ENCODE measurements at places on chromosomes 1 and 21.

GRCh38 chr1:230907472-230908205 lies 39.3 kb upstream of the C1orf198 start:
- no peak for DNase-seq

DNA sequence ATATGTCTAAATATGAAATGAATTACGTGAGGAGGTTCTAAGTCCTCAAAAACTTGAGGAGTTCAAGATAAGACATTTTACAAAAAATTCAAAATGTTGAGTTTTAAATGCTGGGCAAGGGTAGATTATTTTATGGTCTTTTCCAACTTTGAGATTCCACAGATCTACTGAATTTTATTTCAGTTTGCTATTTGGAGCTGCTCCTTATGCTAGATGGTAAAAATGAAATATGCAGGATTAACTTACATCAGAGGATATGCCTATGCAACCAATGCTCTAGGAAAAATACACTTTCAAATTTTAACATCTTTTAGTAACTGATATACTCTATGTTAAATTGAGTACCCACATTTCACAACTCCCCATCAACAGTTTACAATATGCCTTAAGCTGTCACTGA lies 83.1 kb downstream of the SCMH1 start:
- DNase-seq, result no peak

- no peak for DNase-seq
Measured at GRCh38 chr21:42061195-42061985, 9.7 kb upstream of the UMODL1 start.

DNA sequence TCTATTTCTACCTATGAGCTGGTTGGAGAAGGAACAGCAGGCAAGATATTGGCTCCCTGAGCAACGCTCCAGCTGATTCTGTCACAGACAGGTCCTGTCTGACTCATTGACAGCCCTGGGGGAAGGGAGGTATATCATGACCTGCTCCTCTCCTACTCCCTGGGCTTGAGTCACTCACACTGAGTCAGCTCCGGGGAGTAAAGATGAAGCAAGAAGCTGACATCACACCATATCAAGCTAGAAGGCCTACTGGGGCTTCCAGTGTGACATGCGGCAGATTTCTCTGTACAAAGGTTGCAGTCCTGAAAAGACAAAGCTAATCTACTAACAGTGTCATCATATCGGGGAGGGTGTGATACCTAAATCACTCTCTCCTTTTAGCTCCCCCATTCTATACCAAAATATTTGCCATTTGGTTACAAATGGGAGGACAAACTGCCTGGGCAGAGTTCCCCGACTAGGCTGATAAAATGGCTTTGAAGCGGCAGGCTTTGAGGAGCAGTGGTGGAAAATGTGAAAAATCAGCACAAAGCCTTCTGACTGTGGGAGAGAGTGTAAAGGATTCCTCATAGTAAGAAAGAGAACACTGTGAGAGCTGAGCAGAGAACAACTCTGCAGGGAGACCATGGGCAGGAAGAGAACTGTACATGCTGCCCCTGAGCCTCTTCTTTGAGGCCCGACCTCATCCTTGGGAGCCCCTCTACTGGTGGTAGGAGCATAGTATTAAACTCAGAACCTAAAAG lies 15.5 kb downstream of the PI4KB start:
- peak; percentile 95 for DNase-seq

DNA sequence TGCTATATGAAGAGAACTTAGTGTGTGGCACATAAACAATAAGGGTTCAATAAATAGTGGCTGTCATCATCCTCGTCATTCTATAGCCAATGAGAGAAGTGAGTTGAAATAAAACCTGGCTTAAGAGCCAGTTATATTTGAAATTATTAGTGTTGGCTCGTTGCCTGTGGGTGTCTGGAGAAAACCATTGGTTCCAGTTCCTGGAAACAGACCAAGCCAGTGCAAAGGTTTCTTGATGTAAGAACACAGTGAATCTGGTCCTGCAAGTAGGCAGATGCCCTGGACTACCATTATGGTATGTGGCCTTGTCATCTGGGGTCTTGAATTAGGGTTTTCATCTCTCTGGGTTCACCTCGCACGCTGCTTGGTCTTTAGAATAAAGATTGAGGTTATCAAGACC lies 43.3 kb downstream of the URB2 start:
- no peak for DNase-seq

DNA sequence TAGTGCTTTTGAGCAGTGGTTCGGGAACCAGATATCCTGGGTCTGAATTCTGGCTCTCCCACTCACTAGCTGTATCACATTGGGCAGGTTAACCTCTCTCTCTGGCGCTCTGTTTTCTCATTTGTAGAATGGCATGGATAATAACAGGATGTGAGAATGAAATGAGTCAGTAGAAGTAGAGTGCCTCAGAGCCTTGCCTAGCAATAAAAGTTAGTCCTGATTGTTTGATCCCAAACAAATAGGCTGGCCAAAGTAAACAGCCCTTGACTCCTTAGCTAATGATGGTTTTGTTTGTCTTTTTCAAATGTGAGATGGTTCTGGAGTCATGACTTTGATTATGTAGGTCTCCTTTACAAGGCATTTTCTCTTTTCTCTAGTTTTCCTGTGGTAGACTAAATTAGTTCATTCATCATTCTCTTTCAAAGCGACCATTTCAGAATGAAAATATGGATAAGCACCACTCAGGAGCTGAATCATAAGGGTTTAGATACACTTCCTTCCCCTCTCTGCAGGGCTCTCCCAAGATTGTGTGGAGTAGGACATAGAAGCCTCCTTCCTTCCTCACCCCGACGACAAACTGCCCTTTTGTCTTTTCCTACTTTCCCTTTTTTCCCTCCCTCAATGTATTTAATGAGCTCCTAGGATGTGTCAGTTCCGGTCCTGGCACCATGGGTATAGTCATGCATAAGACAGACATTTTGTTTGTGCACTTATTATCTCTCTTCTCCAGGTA lies 23.1 kb downstream of the KIAA0040 start:
- DNase-seq, result no peak

GRCh38 chr1:119594376-119594775 lies 53.7 kb downstream of the ZNF697 start:
- DNase-seq, result no peak

DNA sequence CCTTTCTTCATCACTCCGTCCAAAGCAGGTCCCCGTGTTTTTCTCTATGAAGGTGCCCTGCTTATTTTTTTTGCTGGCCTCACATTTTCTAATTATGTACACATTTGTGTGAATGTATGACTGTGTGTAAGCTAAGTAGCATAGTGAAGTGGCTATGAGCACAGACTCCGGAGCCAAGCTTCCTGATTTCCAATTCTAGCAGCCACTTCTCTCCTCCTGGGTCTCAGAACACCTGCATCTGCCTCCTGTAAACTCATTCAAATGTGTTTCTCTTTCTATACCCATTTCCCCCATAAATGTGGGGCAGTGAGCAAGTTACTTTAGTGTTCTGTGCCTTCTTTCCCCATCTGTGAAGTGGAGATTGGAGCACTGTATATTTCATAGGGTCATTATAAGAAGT lies 2.1 kb downstream of the SLAMF6 start:
- no peak for DNase-seq

GRCh38 chr1:232596666-232597303 lies 33.1 kb downstream of the SIPA1L2 start:
- no peak for DNase-seq

DNA sequence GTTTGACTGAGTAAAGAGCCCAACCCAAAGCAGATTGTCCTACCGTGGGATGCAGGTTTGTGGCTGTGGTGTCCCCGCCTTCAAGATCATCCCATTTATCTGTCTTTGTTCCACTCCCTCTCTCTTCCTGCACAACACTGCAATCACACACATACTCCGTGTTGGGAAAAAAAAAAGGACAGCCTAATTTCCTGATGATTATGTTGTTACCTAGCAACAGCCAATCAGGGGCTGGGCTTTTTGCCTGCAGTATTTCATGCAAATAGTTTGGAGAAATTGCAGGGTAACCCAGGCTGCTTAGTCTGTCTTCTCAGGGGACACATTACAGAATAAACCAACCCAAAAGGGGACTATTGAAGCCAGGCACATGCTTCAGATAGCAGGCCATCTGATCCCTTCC lies 38.3 kb downstream of the PHC2 start:
- DNase-seq, result no peak

Measured in HTR-8/SVneo (cell line).